Fibroblast of lung (primary cell): ENCODE measurements at places on chromosomes 16 and 17. TPM values are rescaled to one million over a fixed set of nuclear protein-coding genes. Genes with fewer than 3 reads are reported as not detected.

DNA sequence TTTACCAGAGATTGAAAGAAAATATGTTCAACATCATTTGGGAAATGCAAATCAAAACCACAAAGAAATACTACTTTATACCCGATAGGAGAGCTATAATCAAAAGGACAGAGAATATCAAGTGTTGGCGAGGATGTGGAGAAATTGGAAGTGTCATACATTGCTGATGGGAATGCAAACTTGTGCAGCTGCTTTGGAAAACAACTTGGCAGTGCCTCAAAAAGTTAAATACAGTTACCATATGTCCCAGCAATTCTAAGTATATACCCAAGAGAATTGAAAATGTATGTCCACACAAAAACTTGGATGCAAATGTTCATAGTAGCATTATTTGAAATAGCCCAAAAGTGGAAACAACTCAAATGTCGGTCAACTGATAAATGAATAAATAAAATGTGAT lies 17.0 kb upstream of the TANC2 start:
- no peak for DNase-seq

GRCh38 chr17:14118951-14119350 lies 49.6 kb downstream of the COX10 start:
- no peak for DNase-seq

DNA sequence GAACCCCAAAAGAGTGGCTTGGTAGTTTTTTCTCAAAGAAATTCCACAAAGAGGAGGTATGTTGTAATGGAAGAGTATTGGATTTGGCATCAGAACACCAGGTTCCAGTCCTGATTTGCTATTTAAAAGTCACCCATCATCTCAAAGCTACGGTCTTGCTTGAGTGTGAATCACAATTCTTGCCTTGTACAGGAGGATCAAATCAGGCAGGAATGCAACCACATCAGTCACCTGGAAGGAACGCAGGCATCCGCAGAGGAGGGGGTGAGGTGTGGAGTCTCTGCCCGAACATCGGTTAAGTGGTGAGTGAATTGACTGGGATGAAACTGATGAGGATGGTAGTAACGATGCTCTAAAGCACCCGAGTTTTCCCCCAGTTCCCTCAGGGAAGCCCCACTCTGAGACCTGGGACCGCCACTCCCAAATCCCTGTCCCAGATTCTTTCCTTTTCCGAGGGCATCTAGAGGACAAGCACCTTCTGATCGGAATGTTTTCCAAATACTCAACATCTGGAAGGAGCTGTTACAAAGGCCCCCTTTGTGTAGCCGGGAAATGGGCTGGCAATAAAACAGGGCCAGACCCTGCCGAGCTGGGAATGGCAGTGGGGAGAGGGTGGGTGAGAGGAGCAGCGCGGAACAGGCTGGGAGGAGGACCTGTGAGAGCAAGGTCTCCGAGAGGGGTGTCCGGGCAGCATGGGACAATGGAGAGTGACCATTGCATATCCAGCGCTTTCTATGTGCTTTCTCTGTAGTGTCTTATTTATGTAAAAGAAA lies 469.6 kb downstream of the SLC39A11 start:
- peak; percentile 56 for DNase-seq

DNA sequence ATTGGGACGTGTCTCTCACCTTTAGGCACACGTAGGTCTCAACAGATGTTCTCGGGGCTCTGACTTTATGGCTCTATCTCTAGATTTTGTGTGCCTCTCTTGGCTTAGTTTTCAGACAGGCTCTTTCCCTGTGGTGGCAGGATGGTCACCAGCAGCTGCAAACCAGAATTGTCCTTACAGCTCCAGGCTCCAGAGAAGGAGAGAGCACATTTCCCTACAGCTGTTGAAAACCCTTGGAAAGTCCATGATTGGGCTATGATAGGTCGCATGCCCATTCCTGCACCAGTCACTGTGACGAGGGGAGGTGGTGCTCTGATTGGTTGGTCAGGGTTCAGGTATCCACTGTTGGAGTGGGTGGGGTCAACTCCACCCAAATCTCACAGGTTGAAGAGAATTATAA lies 41.5 kb downstream of the SHISA9 start:
- DNase-seq, result no peak

KRTAP9-2 gene
- polyA plus RNA-seq, result not detected in 2 replicates

CD300A gene
- polyA plus RNA-seq, result not detected in 2 replicates

CALCOCO2 gene
- 85.2 and 164 TPM in 2 replicates for polyA plus RNA-seq
